ENCODE measurements at places on chromosomes 7 and 10. TPM values are rescaled to one million over a fixed set of nuclear protein-coding genes. Genes with fewer than 3 reads are reported as not detected.

GRCh38 chr10:23359692-23360380, 15.2 kb upstream of the C10orf67 start:
- DNase-seq, result no peak

- DNase-seq, result no peak
Observed at GRCh38 chr7:29230871-29231345, 36.3 kb downstream of the CHN2 start.

DNA sequence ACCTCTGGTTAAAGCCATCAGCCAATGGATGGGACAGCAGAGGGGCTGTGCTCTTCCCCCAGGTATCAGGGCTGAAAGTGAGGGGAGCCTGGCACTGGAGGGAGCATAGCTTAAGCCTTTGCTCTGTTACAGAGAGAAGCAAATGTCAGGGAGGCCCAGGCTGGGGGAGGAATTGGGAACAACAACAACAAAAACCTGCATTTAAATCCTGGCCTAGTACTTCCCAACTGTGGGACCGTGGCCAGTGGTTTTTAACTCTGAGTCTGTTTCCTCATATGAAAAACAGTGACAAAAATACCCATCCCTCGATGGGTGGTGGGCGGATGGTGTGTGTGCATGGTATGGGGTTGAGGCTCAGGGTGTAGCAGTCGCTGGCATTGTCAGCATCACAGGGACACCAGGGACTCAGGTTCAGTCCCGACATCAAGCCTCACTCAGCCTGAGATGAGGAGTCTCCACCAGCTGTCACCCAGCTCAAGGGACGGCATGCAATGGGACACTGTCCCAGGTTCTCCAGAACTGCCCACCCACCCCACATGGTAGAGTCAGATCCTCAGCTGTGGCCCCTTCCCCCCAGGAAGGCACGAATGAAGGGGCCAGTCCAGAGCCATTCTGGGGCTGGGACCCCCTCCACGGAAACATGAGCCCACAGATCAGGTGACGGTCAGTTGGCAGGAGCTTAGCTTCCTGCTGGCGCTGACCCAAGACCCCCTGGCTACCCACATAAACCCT, 74.5 kb downstream of the AFAP1L2 start:
- no peak for DNase-seq

GRCh38 chr7:117946151-117946633, 73.0 kb upstream of the CTTNBP2 start:
- DNase-seq, result no peak

GRCh38 chr10:103470761-103471653, 8.0 kb downstream of the CALHM3 start:
- DNase-seq, result peak; percentile 83

The ASIC3 gene
- total RNA-seq, result 5.5 TPM

GRCh38 chr10:34732926-34733325, 82.2 kb downstream of the PARD3 start:
- DNase-seq, result no peak

Data from Right ventricle myocardium inferior (tissue), 1 donor.